ENCODE measurements at places on chromosomes 5 and 9.

GRCh38 chr5:88553136-88553875 is 284.7 kb upstream of the TMEM161B start:
- no peak for DNase-seq

DNA sequence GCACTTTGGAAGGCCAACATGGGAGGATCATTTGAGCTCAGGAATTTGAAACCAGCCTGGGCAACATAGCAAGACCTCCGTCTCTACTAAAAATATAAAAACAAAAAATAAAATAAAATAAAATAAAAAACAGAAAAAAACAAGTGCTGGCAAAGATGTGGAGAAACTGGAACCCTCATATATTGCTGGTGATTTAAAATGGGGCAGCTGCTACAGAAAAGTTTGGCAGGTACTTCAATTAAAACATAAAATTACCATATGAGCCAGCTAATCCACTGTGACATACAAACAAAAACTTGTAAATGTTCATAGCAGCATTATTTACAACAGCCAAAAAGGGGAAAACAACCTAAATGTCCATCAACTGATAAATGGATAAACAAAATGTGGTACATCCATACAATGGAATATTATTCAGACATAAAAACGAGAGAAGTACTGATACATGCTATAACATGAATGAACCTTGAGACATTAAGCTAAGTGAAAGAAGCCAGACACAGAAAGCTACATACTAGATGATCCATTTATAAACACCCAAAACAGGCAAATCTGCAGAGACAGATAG is 42.7 kb downstream of the PFDN1 start:
- no peak for DNase-seq

DNA sequence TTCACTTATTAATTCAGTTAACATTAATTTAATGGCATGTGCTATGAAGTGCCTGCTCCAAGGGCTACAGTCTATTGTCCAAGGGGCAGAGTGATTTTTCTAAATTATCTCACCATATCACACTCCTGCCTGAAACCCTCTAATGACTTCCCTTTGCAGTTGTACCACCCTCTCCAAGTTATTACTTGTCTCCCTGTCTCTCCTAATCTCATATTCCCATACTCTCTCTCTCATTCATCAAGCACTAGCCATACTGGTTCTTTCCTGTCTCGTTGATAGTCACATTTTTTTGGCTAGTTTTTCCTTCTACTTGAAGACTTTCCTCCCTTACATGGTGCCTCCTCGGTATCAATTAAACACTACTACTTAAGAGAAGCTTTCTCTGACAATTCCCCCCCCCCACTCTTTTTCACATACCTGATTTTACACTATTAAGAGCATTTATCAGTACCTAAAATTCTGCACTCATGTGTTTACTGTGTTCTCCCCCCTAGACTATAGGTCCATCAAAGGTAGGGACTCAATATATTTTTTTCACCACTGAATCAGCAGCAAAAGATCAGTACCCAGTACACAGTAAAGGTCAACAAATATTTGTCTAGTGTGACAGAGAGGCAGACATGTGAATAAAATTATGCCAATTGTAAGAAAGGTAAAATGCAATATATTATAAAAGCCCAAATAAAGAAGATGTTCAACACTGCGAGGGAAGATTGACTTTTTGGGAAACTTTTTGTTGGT is 19.0 kb downstream of the RICTOR start:
- no peak for DNase-seq

DNA sequence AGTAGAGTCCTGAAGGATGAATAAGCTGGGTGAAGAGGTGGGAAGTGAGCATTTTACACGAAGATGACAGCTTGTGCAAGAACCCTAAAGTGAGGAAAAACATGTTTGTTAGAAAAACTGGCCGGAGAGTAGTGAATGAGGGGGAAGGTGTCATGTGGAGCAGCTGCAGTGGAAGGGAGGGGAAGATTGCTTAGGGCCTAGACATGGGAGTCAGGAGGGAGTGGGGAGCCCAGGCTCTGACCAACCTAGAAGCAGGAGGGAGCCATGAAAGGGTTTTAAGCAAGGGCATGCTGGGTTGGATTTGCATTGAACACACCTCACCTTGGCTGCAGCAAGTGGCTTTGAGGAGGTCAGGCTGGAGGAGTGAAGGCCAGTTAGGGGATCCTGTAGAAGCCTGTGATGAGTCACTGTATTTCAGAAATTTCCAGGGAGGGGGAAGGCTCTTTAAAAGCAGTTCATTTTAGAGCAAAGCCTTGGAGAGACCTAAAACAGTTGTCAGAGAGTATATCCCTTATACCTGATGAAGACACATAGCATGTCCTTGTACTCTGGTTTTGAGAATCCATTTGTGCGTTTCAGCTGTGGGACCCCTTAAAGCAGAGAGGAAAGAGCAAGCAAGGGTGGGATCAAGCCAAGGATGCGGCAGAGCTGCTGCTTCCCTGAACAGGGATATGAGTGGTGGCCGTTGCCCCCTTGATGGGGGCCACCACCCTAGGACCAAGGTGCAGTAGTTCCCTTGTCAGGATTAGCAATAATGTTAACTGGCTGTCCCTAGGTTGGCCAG is 45.4 kb downstream of the ANGPTL2 start:
- DNase-seq: no peak

GRCh38 chr9:125807079-125807478 is 59.9 kb downstream of the PBX3 start:
- DNase-seq: no peak

DNA sequence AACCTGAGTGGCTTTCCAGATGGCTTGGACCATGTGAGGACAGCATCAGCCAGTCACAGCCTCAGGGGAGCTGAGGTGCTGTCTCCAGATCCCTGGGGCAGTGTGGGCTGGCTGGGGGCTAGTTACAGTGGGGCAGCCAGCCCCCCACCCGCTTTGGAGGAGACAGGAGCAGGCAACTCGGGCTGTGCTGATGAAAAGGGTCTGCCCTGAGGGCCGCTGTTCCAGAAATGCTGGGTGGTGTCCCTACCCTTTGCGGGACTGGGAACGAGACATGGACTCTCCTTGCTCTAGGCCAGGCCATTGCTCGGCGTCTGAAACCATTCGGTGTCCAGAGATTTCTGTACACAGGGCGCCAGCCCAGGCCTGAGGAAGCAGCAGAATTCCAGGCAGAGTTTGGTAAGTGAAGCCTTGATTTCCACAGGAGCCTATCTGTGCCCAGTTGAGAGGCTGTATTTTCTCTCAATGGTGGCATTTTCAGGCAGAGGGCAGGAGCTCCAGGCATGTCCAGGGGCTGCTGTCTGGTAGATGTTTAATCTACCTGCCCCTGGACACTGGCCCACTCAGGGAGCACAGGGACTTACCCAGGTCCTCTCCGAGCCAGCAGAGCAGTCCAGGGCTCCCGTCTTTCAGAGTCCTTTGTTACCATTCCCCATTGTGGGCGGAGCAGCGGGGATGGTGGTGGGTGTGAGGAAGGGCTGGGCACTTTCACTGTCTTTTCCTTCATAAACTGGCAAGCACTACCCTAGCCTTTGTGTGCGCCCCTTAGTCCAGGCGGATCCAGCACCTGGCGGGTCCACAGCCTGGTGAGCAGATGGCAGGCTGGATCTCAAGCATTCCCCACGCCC is 7.2 kb downstream of the GRHPR start:
- DNase-seq: no peak

GRCh38 chr5:59745415-59745863 is 148.1 kb downstream of the PDE4D start:
- no peak for DNase-seq

DNA sequence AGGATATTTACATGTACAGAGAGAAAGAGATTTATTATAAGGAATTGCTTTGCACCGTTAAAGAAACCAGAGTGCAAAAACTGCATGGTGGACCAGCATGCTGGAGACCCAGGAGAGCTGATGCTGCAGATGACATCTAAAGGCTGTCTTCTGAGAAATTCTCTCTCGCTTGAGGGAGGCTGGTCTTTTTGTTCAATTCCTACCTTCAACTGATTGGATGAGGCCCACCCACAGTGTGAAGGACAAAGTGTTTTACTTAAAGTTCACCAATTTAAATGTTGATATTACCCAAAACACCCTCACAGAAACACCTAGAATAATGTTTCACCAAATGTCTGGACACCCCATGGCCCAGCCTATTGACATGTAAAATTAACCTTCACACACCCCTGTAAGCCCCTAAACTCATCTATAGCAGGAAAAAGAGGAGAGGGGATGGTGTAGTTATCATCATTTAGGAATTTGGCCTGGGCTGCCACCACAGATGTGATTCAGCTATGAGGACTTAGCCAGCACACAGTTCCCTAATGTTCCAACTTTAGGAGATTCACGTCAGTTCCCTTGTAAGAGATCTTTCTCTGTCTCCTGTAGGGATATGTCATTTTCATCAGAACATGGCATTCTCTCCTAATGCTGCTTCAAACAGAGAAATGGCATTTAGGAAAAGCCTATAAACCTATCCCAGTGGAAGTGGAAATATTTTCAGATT is 358.2 kb upstream of the TLE4 start:
- DNase-seq: no peak

- DNase-seq: no peak
Observed at GRCh38 chr5:76521240-76521758, 101.9 kb downstream of the F2RL2 start.
